ENCODE measurements at places on chromosomes 11 and 22. TPM values are rescaled to one million over a fixed set of nuclear protein-coding genes. Genes with fewer than 3 reads are reported as not detected.

Gene TRIM6
- 3.3 TPM for polyA plus RNA-seq

Gene MS4A1
- polyA plus RNA-seq, result not detected

Gene ZNF214
- 0.94 TPM for polyA plus RNA-seq

GRCh38 chr11:133366147-133366546 is 166.2 kb downstream of the OPCML start:
- DNase-seq, result no peak

DNA sequence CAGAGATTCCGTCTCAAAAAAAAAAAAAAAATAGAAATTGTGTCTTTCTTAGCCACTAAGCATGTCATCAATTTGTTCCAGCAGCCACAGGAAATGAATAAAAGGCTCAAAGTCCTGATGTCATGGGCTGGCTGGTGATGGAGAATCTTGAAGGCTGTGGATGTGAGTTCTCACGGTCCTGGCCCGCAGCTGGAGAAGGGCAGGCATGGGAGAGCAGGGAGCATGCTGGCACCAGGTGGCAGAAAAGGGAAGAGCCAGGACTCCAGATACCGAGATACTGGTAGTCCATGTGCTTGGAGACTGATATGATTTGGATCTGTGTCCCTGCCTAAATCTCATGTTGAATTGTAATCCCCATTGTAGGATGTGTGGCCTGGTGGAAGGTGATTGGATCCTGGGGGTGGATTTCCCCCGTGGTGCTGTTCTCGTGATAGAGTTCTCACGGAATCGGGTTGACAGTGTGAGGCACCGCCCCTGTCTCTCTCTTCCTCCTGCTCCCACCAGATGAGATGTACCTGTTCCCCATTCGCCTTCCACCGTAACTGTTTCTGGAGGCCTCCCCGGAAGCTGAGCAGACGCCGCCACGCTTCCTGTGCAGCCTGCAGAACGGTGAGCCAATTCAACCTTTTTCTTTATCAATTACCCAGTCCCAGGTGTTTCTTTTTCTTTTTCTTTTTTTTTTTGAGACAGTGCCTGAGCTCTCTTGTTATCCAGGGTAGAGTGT is 18.1 kb downstream of the MRGPRD start:
- DNase-seq, result no peak

- DNase-seq, result peak; percentile 43
These were observed 540.3 kb downstream of the NTM start for GRCh38 chr11:131910523-131911387.

GRCh38 chr11:95138448-95138847 is 48.8 kb downstream of the ENDOD1 start:
- DNase-seq, result peak; percentile 42

All from endothelial cell of umbilical vein (primary cell).